ENCODE measurements at places on chromosomes 3 and 15.

DNA sequence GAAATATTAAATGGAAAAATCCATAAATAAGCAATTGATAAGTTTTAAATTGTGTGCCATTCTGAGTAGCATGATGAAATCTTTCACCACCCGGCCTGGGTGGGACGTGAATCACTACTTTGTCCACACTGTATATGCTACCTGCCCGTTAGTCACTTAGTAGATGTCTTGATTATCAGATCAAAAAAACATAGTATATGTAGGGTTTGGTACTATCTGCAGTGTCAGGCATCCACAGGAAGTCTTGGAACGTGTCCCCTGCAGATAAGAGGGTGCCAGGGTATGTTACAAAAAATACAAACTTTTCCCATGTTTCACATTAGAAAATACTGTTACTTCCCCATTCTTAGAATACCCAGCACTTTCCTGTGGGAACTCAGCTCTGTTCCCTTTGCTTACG lies 35.2 kb downstream of the FAM81A start:
- no peak for DNase-seq

DNA sequence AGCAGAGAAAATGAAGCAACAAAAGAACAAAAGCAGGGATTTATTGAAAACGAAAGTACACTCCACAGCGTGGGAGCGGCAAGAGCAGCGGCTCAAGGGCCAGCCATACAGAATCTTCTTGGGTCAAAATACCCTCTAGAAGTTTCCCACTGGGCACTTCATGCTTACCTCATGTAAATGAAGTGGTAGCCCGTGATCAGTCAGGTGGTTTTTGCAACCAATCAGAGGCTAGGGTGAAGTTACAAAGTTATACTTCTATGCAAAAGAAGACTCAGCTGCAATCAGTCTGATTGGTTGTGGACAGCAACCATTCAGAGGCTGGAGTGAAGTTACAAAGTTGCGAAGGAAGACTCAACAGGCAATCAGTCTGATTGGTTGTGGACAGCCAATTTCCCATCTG lies 37.8 kb upstream of the TRH start:
- no peak for DNase-seq

GRCh38 chr3:47475029-47475569 lies 642 bp downstream of the SCAP start:
- no peak for DNase-seq

DNA sequence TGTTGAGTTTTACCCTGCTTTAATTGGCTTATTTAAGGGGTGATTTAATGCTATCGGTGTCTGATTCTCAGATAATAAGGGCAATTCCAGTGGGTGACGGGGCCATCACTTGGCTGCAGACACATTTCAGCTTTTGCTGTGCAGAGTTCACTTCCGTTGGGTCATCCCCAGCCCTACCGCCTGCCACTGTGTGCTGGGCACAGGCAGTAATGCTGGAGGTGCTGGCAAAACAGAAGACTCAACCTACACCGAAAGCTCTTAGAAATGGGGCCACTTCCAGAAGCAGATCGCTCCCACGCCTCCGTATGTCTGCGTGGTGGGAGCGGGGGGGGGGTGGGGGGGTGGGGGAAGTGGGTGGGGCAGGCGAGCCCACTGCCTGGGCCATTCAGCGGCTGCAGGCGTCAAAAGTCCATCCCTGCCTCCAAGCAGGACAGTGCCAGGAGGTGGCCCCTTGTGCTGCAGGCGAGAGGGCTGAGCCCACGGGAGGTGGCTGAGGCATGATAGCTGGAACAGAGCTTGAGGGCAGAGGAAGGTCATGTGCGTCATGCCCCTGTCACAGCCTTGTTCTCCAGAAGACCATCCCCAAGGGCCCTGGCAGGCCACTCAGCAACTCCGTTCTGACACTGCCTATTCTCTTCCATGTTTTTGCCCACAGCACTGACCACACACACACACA lies 128.3 kb downstream of the ATP10A start:
- no peak for DNase-seq

- no peak for DNase-seq
These were observed 365.3 kb upstream of the KCNMB2 start for GRCh38 chr3:178170698-178171535.

- no peak for DNase-seq
These were observed 627.1 kb downstream of the NAALADL2 start for GRCh38 chr3:175486255-175486654.

GRCh38 chr15:69125236-69125635 lies 35.2 kb upstream of the GLCE start:
- no peak for DNase-seq

DNA sequence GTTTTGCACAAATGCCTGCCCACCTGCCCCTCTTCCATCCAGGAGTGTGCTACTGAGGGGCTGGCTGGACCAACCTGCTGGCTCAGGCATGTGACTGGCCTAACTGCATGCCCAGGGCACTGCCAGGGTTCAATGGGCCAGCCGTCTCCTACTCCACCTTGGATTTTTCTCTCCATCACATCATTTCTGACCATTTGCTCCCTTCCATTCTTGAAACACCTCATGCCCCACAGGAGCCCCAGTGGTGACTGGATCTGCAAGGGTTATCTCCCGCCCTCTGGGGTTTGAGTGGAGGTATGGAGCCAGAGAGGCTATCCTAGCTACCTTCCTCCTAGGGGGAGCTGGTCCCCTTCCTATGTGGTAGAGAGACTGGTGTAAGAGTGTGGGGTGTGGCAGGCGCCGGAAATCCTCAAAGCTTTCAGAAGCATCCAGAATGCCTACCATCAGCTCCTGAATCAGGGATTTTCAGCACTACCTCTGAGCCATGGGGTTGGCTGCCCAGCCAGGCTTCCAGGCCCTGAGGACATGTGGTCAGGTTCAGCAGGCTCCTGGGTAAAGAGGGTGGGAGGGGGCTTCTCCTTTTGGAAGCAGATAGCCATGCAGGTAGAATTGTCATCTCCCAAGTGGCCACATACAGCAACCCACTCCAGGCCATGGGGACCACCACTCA lies 2.9 kb upstream of the MANF start:
- DNase-seq, result no peak

- DNase-seq, result no peak
These were observed 33.6 kb downstream of the EAF1 start for GRCh38 chr3:15460891-15461531.
